Adrenal gland (tissue), 19 donors: ENCODE measurements at places on chromosomes 11 and 22. TPM values are rescaled to one million over a fixed set of nuclear protein-coding genes. Genes with fewer than 3 reads are reported as not detected.

CRYBB1 gene
- total RNA-seq, result 1.9 TPM

DNA sequence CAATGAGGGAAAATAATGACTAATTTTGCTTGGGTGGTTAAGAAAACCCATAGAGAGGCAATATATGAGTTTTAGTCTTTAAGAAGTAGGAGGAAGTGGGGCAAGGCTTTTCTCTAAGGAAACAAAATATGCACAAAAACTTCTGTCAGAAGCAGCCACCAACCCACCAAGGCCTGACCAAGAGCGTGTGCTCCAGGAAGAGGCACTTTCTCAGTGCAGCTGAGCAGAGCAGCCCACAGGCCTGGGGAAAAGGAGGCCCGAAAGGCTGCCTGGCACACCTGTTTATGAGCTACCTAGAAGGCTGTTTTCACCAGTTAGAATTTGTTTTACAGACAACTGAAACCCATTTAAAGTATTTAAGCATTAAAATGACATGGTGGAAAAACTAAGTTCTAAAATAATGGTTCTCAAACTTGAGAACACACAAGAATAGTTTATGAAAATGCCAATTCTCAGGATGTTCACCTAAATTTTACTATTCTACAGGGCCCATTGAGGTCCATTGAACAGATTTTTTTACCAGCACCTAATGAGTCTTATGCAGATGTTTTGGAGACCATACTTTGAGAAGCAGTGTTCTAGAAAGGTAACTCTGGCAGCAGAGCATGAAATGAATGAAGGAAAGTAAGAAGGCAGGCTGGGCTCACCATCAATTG lies 160.5 kb upstream of the DDI1 start:
- no peak for DNase-seq

GRCh38 chr11:102155676-102156075 lies 45.4 kb downstream of the YAP1 start:
- DNase-seq, result no peak

GRCh38 chr11:126465573-126466188 lies 110.2 kb downstream of the ST3GAL4 start:
- no peak for DNase-seq

DNA sequence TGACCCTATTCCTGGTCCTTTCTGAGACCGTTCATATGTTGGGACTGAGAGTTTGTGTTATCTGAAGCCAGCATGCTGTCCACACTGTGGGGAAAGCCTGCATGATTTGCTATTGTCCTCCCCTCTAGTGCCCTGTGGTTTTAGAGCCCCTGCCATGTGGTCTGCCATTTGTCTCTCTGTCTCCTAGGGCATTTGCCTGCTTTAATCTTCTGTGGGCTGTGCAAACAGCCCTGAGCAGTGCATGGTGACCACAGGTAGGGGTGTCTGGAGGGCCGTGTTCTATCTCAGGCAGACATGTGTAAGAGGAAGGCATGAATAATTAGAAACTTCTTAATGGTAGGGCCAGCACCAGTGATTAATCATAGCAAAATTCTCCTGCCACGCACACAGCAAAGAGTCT lies 23.0 kb downstream of the AMPD3 start:
- peak; percentile 20 for DNase-seq

CRYBB3 gene
- not detected for total RNA-seq
